ENCODE measurements at places on chromosomes 16 and 17.

DNA sequence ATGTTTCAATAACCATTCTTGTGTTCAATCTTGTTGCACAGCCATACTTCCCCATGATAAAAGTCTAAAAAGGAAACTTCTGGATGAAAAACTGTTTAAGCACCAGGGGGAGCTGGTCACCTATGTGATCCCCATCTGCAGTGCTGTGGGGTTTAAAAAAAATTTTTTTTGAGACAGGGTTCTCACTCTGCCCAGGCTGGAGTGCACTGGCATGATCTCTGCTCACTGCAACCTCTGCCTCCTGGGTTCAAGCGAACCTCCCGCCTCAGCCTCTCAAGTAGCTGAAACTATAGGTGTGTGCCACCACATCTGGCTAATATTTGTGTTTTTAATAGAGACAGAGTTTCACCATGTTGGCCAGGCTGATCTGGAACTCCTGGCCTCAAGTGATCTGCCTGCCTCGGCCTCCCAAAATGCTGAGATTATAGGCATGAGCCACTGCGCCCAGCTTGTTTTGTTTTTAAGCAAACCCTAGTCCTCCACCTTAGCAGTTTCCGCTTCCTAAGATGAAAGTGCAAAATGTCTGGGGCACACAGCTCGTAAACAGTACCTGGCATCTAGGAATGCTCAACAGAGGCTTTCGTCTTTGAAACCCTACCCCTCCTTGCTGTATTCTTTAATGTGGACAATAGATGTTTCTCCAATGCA is 25.4 kb downstream of the DNAJA2 start:
- DNase-seq: peak; percentile 7

GRCh38 chr17:72931635-72932034 is 160.9 kb downstream of the SLC39A11 start:
- DNase-seq: no peak

- DNase-seq: peak; percentile 2
Observed at GRCh38 chr16:28326881-28327610, 34.7 kb downstream of the SBK1 start.

DNA sequence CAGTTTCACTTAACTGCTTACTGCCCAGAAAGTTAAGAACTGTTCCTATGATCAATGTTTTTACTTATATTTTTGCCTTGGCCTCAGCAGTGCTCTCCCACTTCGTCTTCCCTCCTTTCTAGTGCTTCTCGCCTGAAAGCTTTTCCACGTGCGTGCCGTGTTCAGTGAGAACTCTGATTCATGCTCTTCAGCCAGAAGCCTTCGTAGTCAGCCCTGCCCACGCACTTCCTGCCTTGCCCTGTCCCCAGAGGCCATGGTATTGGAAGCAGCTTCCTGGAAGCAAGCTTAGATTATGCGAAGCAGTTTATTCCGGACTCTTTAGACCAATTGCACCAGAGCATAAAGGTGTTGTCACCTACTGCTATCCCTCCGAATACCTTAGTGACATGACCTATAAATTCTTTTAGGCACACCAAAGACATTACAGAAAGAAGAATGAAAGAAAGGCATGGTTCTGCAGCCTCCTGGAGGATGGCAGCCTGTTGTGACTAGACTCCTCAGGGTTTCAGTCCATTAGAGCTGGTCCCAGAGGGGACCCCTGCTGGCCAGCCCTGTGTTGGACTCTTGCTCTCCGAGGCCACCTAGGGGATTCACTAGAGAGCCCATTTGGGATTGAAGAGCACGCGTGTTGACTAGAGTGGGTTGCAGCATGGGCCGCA is 105.2 kb downstream of the RPTOR start:
- DNase-seq: no peak

- no peak for DNase-seq
Observed at GRCh38 chr17:27495460-27495859, 39.2 kb downstream of the KSR1 start.

DNA sequence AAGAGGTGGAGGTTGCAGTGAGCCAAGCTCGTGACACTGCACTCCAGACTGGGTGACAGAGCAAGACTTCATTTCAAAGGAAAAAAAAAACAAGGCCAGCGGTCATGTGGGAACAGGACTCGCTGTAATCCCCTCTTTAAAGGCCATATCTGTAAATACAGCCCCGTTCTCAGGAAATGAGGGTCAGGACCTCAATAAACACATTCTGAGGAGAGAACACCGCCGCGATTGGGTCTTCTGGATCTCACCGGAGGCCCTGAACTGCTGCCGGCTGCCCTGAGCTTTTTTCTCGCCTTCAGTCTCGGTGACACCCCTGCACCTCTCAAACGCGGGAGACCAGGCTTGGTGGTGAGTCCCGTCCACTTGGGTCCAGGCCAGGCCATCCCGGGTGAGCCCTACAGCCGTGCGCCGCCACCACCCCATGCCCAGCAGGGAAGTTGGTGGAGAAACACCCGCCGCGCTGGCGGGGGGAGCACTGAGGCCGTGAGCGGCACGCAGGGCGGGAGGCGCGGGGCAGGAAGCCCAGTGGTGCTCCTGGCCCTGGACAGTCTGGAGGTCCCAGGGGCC is 28.4 kb downstream of the SLC25A10 start:
- no peak for DNase-seq

GRCh38 chr17:27623614-27624013 is 7.4 kb upstream of the LGALS9 start:
- no peak for DNase-seq

DNA sequence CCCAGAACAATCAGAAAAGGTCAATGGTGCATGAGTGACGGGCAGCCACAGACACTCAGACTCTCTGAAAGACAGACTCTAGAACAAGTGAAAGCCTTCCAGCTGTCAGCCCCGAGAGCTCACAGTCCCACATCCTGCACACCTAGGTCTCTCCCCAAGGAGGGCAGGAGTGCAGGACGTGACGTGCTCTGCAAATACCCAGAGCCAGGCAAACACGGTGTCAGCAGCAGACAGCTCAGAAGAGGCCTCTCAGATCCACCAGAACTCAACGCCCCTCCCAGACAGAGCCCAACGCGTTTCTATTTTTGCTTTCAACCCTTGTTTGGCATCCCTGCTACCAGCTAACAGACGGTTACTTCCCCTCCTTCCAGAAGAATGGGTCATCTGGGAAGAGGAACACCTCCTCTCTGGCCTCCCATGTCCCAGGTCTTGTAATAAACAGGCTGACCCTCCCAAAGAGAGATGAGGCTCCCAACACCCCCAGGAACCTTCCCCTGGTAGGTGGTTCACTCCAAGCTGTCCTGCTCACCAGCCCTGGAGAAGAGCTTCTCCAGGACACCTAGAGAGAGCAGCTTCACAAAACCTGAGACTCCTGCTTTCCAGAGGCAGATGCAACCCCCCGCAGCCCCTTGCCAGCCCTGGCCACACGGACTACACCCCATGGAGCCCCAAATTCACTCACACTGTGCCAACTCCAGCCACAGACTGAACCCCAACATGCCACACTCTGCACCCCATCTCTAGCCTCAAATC is 7.6 kb downstream of the PITPNM3 start:
- no peak for DNase-seq

DNA sequence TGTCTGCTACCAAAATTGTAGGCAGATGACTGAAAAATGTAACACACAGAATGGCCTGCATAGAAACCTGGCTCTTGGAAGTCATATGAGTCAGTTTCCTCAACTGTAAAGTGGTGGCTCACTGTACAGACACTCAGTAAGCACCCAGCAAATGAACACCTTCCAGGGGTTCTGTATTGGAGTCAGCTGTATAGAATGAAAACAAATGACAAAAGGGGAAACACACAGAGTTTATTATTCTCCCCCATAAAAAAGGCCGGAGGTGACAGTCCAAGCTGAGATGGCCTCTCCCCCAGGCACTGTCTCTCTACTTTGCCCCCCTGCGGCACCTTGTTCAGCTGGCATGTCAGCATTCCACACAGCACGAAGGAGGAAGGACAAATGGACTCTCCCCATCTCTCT is 6.2 kb upstream of the MEOX1 start:
- DNase-seq: no peak

DNA sequence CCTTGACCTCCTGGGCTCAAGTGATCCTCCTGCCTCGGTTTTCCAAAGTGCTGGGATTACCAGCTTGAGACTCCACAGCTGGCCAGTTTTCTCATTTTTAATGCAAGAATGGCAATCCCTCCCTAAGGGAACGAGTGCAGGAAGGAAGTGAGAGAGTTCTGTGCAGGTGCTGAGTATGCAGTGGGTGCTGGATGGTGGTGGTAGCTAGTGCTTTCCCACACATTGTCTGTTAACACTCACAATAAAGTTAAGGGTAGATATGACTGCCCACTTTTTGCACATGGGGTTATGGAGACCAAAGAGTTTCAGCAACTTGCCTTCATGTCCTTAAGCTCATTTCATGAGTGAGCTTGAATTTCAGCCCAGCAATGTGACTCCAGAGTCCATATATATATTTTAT is 18.5 kb downstream of the RGS9 start:
- DNase-seq: no peak

- no peak for DNase-seq
Observed at GRCh38 chr16:48014349-48015135, 141.3 kb downstream of the ABCC12 start.

DNA sequence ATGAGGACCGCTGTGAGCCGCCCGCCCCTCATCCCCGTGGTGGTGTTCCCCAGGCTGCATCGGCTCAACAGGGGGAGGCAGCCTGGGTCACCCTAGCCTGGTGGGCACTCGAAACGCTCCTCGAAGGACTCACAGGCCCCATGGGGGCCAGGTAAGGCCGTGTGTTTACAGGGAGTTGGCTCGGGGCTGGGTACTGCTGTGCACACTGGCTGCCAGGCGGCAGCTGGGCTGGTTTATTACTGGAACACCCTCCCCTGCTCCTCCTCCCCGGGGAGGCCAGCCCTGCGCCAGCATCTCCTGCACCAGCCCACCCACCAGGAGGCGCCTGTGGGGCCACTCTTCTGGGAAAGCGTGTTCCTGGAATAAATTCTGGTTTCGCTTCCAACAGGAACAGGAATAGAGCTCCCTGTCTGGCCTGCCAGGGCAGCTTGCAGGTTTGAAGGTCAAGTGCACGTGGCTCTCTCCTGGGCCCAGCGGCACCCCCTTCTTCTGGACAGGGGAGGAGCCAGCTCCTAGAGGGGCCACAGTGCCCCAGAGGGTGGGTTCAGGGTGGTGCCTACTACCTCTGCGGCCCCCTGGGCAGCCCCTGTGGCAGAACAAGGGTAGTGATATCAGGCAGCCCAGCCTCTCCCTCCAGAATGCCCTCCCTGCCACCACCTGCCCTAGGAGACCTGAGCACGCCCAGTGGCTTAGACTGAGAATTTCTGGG is 11.3 kb downstream of the MCRIP1 start:
- DNase-seq: peak; percentile 94

GRCh38 chr16:19718624-19718965 is 524 bp downstream of the IQCK start:
- no peak for DNase-seq

GRCh38 chr17:73731733-73732132 is 87.5 kb upstream of the SDK2 start:
- no peak for DNase-seq

- no peak for DNase-seq
Observed at GRCh38 chr16:47026947-47027346, 53.5 kb upstream of the DNAJA2 start.

DNA sequence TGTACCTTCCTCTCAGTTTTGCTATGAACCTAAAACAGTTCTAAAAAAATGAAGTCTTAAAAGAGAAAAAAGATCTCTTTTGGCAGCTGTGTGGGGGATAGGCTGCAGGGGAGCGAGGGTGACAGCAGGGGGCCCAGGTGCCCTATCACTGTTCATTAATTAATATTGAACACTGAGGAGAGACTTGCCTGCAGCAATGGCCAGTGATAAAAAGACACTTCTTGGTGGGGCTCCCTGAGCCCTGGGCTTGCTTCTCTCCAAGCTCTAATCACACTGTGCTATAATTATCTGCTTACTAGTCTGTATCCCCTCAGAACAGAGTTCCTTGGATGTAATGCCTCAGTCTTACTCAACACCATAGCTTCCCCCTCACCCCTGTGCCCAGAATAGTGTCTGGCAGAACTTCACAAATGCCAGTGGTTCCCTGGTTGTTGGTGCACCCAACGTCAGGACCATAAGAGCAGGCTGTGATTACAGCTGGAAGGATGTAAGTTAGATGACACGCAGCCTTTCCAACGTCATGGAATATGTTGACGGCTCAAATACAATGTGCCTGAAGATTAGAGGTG is 52.0 kb upstream of the IRX6 start:
- no peak for DNase-seq

DNA sequence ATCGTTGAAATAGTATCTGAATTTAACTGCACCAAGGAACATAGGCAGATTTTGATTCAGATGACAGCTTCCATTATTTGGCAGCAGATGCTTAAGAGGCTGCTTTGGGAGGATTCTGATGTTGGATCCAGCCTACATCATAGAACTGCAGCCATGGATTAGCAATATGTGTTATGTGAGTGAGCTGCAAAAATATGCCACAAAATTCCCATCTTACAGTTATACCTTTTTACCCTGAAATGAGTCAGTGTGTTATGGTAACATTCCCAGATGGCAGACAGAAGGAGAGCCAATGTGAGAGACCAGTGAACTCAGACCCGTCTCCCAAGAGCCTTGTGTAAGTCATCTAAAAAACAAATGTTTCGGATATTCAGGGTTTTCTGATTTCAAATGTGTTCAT is 206.1 kb downstream of the CDH13 start:
- DNase-seq: no peak

- no peak for DNase-seq
Observed at GRCh38 chr17:67399676-67400075, 22.6 kb downstream of the PITPNC1 start.

DNA sequence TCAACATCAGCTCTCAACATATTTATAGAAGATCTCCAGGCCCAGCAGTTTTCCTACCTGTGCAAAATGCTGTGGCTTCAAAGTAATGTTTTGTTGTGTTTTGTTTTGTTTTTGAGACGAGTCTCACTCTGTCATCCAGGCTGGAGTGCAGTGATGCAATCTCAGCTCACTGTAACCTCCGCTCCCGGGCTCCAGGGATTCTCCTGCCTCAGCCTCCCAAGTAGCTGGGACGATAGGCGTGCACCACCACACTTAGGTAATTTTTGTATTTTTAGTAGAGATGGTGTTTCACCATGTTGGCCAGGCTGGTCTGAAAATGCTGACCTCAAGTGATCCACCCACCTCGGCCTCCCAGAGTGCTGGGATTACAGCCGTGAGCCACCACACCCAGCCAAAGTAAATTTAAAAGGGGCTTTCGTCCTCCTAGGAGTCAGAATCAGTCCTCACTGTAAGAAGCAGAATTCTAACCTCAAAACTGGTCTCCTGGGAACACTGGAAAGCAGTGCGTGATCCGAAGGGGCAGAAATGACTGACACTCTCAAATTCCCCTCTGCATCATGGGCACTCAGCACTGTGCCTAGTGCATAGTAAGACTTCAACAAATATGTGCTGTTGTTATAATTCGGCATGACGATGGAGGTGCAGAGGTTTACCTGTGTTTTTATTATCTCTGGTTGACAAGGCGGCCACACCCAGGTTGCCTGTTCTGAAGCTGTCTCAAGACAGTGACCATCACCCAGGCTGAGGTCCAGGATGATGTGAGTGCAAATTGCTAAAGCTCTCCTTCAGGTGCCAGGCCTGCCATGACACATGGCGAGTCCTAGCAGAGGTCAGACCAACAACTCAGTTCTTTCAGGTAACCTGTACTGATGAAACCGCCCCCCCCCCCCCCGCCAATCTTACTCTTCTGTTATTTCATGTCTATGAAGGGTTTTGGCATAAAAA is 59.8 kb downstream of the ADCY9 start:
- no peak for DNase-seq
